Liver (tissue), 10 donors: ENCODE measurements at places on chromosomes 1 and 21. TPM values are rescaled to one million over a fixed set of nuclear protein-coding genes. Genes with fewer than 3 reads are reported as not detected.
A peak's percentile ranks its signal among the peaks of the same experiment; 100 is the strongest.

- H3K27me3 ChIP-seq: no peaks in the 10 kb centered on the region
- no peaks in the 10 kb centered on the region for H3K4me1 ChIP-seq
- H3K36me3 ChIP-seq: no peaks in the 10 kb centered on the region
- H3K27ac ChIP-seq: no peak overlapping the region
- DNase-seq: no peak
- no peak overlapping the region for H3K4me3 ChIP-seq
Measured at GRCh38 chr1:37286881-37287280, 187.5 kb upstream of the ZC3H12A start.

- H3K4me1 ChIP-seq: no peaks in the 10 kb centered on the region
- no peak overlapping the region for H3K27ac ChIP-seq
- H3K36me3 ChIP-seq: no peaks in the 10 kb centered on the region
- H3K4me3 ChIP-seq: no peak overlapping the region
- H3K27me3 ChIP-seq: no peaks in the 10 kb centered on the region
Measured at GRCh38 chr1:6116137-6116536, 64.0 kb downstream of the CHD5 start.

DNA sequence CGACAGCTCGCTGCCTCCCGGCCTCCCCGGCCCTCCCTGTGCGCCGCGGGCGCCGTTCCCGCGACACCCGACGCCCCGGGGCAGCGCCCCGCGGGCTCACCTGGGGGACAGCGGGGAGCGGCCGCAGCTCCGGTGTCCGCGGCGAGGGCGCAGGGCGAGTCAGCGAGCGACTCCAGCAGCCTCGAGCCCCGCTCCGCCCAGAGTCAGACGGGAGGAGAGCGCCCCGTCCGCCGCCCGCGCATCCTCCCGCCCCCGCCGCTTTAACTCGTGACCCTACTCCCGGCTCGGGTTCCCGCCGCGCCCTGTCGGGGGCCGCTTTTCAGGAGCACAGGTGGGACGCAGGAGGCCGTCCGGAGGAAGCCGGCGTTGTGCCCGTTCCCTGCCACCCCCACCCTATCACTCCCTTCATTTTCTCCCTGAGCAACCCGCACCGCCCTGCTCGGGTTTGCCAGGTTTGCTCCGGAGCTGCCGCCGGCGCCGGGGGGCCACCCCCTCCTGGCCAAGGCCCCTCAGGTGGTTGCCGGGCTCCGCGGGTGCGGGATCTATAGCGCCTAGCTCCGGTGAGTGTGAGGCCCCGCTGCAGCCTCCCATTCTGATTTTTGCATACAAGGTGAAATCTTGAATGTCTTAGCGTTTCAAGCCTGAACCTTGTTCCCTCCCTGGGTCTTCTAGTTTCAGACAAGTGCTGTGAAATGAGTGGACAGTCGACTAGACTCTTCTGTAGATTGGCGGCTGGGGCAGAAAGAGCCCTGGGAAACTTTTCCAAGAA lies at the start of gene MCOLN3:
TSS of gene MCOLN3 (minus strand) at position 205 of the 769 bp plus-strand sequence. CDS start 3,140 bp downstream, outside the sequence.
- H3K36me3 ChIP-seq: no peaks in the 10 kb centered on the region
- no peak for DNase-seq
- peaks cover 12% of the 10 kb centered on the region for H3K4me1 ChIP-seq
- H3K4me3 ChIP-seq: peak within 1 kb of the TSS; percentile 63

DNA sequence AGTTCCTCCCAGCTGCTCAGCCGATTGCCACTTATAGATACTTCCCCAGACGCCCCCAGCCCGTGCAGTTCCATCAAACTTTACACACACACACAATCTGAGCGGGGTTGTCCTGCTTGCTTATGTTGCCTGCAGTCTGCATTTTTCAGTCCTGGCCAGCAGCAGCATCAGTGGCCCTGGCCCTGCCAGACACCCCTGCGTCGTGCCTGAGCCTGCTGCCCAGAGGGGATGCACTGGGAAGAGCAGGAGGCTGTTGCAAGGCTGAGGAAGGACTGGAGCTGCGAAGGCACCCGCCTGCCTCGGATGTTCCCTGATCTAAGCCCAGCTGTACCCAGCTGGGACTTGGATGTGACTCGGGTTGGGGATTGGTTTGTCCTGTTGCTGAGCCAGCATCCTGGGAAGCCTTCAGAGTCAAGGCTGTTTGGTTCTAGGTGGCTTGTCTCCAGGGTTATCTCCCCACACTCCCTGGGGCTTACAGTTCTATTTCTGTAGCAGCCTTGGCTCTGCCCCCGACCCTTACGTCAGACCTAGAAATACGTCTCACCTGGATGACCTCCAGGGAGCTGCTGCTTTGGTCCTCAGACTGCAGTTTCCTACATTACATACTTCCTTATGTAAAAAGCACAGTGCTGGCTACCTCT lies 42.3 kb downstream of the MAN1C1 start:
- H3K4me3 ChIP-seq: no peak overlapping the region
- no peaks in the 10 kb centered on the region for H3K4me1 ChIP-seq
- H3K27ac ChIP-seq: no peak overlapping the region

HES5 gene
- 0.93 TPM for total RNA-seq

GRCh38 chr1:22431965-22432364 lies 19.7 kb upstream of the ZBTB40 start:
- H3K4me3 ChIP-seq: no peak overlapping the region
- H3K27me3 ChIP-seq: no peaks in the 10 kb centered on the region
- no peaks in the 10 kb centered on the region for H3K36me3 ChIP-seq
- no peaks in the 10 kb centered on the region for H3K4me1 ChIP-seq
- no peak for DNase-seq

GPR61 gene
- not detected for total RNA-seq

GRCh38 chr1:90371448-90371813 lies 345.7 kb downstream of the BARHL2 start:
- no peaks in the 10 kb centered on the region for H3K36me3 ChIP-seq
- no peaks in the 10 kb centered on the region for H3K27me3 ChIP-seq
- no peak for DNase-seq
- H3K27ac ChIP-seq: no peak overlapping the region
